ENCODE measurements at places on chromosomes 11 and 22.

- DNase-seq, result no peak
These were observed 4.4 kb upstream of the MUC5AC start for GRCh38 chr11:1153105-1153950.

- DNase-seq, result no peak
These were observed 33.0 kb downstream of the PRR5L start for GRCh38 chr11:36328966-36329673.

- DNase-seq, result no peak
These were observed 114.4 kb downstream of the PTPRJ start for GRCh38 chr11:48094643-48095339.

GRCh38 chr11:110035357-110035756, 57.8 kb upstream of the ZC3H12C start:
- no peak for DNase-seq

- DNase-seq, result no peak
These were observed 19.9 kb downstream of the MMP10 start for GRCh38 chr11:102760344-102761035.

DNA sequence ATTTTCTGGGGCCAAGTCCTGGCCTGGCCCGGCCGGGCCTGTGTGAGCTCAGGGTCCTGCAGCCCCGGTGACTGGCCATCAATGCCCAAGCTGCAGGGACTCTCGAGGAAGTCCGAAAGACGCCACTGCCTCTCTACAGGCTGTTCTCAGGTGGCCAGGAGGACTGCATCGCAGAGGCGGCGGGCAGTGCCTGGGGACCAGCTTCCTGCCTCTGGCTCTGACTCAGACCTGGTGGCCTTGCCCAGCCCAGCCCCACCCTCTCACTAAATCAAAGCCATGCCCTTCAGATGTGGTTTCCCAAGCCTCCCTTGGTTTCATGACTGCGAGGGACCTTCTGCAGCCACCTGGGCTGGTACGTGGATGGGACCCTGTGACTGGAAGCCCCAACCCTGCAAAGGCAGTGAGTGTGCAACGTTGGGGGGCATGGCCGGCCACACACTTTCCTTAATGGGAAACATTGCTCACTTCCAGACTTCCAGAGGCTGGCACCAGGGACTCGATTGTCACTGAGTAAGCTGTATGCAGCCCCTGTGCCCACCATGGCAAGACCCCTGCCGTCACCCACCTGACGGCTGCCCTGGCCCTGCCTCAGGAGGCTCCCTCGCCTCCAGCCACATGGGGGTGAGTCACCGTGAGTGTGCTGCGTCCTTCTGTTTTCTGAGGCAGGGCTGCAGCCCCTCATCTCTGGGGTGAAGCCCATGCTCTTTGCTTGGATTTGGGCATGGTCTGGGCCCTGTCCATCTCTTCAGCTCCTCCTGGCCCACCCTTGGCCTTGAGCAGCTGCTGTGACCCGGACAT, 6.0 kb upstream of the FGF3 start:
- no peak for DNase-seq

GRCh38 chr22:24072361-24072760, 61.3 kb downstream of the CABIN1 start:
- no peak for DNase-seq

GRCh38 chr11:12103411-12104225, 6.8 kb upstream of the MICAL2 start:
- DNase-seq, result no peak

DNA sequence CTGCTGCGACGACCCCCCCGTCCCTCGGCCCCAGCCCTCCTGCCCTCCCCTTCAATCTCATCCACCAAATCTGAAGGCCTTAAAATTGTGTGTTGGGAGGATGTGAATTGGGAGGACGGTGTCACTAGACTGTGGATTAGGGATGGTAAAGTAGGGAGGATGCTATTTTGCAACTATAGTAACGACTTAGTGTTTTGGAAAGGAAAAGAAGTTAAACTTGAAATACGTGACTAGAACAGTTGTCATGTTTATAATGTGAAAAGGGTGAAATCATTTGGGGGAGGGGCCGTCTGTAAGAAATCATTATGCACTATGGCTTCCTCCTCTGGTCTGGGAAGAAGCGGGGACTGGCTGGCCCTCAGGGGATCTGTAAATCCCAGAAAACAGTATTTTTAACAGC, 43.4 kb upstream of the NNMT start:
- no peak for DNase-seq

GRCh38 chr11:100730266-100730665, 43.2 kb downstream of the ARHGAP42 start:
- no peak for DNase-seq

GRCh38 chr11:14967581-14968243, 4.4 kb downstream of the CALCA start:
- DNase-seq, result no peak

DNA sequence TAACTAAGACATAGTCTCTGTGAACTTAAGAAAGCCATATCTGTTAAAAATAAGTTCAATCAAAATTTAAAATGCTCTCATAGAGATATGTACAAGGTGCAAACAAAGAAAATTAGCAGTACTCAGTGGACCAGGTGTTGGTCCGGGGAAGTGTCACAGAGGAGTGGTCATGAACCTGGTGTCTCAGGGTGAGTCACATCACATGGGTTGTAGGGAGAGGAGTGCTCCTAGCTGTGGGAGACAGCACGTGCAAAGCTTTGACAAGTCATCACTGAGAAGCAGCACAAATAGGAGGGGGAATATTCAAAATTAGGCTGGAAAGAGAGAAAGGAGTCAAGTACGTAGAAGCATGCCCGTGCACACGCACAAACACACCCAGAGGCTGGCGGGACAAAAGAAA, 438.1 kb downstream of the NTM start:
- no peak for DNase-seq

DNA sequence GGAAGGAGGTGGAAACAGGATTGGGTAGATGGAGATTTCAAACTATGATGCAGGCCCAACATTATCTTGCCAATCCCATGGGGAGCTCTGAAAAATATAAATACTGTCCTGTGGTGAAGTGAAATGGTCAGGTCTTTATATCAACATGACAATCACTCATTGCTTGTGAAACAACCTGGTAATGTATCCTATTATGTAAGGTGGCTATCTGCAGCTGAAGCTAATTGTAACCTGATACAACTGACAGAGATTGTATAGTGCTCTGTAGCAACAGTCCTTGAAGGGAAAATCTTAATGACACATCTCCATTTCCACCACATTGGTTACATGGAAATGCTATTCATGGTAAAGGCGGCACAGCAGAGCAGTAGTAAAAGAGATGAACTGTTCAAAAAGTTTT, 20.7 kb upstream of the CHORDC1 start:
- no peak for DNase-seq

DNA sequence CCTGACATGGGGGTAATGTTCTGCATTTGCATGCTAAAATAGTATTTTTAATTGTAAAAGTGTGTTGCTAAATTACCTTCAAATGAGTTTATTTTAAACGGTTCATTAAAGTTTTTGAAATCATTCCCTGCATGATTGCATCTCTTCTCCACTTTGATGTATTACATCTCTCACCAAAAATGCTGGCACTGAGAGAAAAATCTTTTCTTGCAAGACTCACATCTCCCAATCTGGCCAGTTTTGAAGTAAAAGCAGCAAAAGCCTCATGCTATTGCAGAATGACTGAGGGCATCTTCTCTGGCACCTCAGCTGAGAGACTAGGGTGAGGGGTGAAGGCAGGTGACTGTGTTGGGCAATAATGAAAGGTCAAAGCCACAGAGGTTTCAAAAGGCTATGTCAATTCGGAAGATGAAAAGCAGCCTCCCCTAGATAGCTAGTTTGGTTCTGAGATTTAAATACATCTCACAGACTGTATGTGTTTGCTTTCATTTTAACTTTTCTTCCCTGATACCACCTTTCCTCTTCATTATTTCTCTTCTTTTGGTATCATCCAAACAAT, 292.2 kb upstream of the RAG2 start:
- DNase-seq, result no peak

- no peak for DNase-seq
These were observed 860 bp downstream of the PRMT3 start for GRCh38 chr11:20388096-20389055.

- DNase-seq, result no peak
These were observed 1196.3 kb downstream of the BRD1 start for GRCh38 chr22:48631288-48631863.

- no peak for DNase-seq
These were observed 15.7 kb upstream of the IL10RA start for GRCh38 chr11:117970400-117971024.

- DNase-seq, result no peak
These were observed 27.1 kb upstream of the WNT11 start for GRCh38 chr11:76233196-76233921.

DNA sequence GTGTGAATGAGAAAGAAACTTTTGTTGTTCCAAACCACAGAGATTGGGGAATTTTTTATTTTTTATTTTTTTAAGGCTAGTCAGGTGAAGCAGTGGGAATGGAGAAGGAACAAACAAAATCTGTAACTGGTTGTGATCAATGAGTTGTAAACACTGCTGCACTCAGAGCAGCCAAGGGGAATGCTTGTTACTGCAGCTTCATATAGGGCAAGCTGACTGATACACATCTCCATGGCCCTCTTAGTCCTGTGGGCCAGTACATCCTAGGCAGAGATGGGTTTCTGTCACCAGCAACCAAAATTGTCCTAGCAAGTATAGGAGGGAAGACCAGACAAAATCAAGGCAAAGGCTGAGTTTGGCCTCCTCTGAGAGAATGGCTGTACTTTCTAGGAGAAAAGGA, 306.8 kb downstream of the CTTN start:
- DNase-seq, result no peak

- no peak for DNase-seq
These were observed 451.9 kb downstream of the ETS1 start for GRCh38 chr11:128135451-128135850.

DNA sequence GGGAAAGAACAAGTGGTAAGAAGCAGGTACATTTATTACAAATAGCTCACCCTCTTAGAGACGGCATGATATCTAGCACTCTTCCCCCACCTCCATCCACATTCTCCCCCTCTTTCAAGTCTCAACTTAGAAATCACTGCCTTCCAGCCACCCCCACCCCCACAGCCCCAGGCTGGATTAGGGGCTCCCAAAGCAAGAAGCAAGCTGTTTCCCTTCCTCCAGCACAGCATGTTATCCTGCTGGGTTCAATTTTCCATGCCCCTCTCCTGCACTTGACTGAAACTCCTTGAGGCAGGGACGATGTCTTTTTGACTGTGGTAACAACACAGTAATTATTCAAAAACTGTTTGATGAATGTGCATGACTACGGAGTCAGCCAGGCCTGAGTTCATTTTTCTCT, 350.7 kb downstream of the LARGE1 start:
- DNase-seq, result no peak

DNA sequence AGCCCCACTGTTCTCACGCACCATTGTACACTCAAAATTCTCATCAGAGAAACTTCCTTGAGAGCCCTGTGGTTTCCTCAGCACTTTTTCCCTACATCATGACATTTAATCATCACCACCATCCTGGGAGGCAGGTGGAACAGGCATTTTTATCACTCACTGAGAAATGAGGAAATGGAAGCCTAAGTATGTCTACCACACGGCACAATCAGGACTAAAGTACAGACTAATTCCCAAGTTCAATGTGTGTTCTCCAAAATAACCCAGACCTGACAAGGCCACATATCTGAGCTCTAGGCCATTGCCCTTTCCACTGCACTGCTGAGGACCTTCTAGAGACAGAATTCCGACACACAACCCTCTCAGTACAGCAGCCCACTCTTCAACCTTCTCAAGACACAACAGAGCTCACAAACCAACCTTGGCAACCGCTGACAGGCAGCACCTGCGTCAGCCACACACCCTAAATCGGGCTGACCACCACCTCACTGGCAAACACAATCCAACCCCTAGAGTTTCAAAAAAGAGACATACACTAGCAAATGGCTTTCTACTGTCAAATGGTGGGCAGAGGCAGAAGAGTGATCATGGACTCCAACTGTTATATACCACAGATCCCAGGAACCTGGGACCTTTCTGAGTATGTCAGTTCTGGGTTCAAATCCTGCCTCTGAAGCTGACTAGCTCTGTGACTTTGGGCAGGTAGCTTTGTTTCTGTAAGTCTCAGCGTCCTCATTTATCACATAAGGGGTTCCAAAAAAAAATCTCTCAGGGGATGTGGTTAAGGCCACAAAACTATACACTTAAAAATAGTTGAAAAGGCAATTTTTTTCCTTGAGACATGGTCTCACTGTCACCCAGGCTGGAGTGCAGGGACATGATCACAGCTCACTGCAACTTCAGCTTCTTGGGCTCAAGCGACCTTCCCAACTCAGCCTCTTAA, 16.3 kb downstream of the SMCO4 start:
- no peak for DNase-seq

DNA sequence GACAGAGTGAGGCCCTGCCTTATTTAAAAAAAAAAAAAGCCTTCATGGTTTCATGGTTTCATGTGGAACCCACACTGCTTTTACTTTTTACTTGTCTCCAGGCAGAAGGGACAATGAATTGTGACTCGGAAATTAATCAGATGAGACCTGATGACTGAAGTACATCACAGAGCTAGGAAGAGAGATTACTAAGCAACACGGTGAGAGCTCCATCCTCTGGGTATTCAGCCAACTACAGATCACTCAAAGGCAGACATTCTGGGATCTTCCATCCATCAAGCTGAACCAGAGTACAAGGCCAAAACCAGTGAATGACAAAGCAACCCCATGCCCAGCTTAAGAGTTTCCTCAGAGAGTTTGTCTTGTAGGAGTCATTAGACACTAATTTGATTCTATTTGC, 433.2 kb downstream of the SOX6 start:
- DNase-seq, result no peak

DNA sequence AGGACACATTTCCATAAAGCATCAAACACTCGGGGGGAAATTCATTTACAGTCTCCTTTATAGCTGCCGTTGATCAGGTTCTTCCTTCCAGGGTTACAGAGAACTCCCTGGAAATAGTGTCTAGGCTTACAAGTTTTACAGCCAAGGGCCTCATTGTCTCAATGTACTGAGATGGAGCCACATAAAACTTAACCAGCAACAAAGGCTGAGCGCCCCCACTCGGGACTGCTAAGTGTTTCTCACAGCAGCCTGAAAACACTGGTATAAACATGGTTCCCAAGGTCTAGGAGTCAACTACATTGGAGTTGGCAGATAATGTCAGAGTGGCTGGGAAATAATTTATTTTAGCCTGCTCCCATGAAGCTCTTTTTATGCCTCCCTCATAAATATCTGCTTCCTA, 686.2 kb downstream of the OPCML start:
- DNase-seq, result no peak

GRCh38 chr11:115269191-115269950, 234.8 kb downstream of the CADM1 start:
- no peak for DNase-seq

GRCh38 chr11:94956963-94957362, 16.4 kb downstream of the CWC15 start:
- no peak for DNase-seq

DNA sequence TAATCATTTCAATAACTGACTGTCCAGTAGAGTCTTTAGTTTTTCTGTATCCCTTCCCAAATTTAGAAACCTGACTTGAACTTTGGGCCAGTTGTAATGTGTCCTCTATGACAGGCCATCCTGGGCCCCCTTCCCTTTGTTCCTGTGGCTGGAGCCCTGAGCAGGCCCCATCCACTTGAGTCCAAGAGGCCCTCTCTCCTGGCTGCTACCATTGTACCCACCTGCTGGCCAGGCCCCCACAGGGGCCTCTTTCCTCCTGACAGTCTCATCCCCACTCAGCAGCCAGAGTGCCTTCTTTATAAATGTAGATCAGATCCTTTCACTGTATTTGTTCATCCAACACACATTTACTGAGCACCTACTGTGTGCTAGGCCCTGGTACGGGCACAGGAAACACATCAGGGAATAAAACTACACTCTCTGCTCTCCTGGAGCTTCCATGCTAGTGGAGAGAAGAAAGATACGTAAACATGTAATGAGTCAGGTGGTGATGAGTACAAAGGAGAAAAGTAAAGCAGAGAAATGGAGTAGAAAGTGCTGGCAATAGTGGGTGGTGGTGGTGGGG, 2.7 kb upstream of the LRP5 start:
- no peak for DNase-seq
